ENCODE measurements at places on chromosomes 1 and 21. TPM values are rescaled to one million over a fixed set of nuclear protein-coding genes. Genes with fewer than 3 reads are reported as not detected.
A peak's percentile ranks its signal among the peaks of the same experiment; 100 is the strongest.

DNA sequence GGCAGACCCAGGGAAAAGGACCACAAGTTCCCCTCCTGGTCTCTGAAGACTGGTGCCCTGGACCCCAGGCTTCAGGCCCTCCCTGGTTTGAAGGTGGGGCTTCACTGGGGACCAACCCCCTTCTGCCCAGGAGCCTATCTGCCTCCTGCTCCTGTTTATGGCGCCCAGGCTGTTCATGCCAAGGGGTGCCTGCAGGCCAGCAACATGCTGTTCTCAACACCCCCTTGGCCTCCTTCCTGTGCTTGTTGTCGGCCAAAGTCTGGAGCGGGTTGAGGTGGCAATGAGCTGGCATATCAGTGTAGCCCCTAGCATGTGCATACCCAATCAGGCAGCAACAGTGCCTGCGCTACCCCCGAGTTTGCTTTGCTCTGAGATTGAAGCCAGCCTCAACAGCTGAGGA is 46.3 kb downstream of the ATP6V1G3 start:
- no peak overlapping the region for H3K4me3 ChIP-seq
- H3K27me3 ChIP-seq: no peaks in the 10 kb centered on the region
- H3K27ac ChIP-seq: no peak overlapping the region
- H3K36me3 ChIP-seq: no peaks in the 10 kb centered on the region
- DNase-seq: no peak

DNA sequence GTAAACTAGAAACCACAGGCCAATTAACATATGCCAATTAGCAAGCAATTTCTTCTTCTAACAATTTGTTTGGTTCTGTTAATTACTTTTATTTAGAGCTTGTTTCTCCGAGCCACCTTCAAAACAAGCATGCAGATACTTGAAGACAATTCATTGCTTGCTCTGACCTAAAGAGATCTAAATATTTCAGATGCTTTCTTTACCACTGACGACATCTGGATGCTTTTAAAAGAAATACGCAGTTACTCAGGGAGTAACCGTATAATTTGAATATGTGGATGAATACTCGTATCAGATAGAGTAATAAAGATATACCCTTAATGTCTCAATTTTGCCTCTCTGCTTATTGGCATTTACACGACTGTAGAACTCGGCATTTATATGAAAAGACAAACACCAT is 390.0 kb downstream of the DISC1 start:
- no peak overlapping the region for H3K4me3 ChIP-seq
- no peak for DNase-seq
- no peak overlapping the region for H3K27ac ChIP-seq
- H3K4me1 ChIP-seq: peaks cover 8% of the 10 kb centered on the region
- H3K36me3 ChIP-seq: no peaks in the 10 kb centered on the region
- H3K27me3 ChIP-seq: no peaks in the 10 kb centered on the region

DNA sequence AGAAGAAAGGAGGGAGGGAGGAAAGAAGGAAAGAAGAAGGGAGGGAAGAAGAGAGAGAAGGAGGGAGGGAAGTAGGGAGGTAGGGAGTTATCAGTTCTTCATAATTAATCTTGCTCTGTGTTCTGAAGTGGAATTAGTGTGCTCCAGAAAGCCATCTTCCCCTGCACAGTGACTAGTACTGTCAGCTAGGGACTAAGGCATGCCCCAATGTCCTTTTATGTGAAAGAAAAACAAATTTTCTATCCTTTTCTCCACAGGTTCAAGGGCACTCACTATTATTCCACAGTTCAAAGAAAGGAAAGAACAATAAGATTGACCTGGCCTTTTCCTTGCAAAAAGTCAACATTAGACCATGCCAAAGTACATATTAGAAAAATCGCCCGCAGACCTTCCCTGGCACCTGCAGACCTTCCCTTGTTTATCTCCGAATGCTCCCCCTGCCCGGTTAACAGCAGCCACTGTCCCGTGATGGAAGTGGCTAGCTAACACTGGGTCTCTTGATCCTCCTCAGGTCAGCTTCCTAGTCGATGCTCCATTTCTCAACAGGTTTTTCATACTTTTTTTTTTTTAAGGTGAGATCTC is 107.2 kb upstream of the EDEM3 start:
- H3K27ac ChIP-seq: no peak overlapping the region
- H3K36me3 ChIP-seq: no peaks in the 10 kb centered on the region
- no peak overlapping the region for H3K4me3 ChIP-seq

Gene PALMD
- 43.7 TPM for total RNA-seq

- peaks cover 19% of the 10 kb centered on the region for H3K4me1 ChIP-seq
- no peaks in the 10 kb centered on the region for H3K36me3 ChIP-seq
- peak overlapping the region; percentile 62 for H3K27ac ChIP-seq
- no peaks in the 10 kb centered on the region for H3K27me3 ChIP-seq
- no peak overlapping the region for H3K4me3 ChIP-seq
Measured at GRCh38 chr1:207754974-207755700, 3.3 kb downstream of the CD46 start.

DNA sequence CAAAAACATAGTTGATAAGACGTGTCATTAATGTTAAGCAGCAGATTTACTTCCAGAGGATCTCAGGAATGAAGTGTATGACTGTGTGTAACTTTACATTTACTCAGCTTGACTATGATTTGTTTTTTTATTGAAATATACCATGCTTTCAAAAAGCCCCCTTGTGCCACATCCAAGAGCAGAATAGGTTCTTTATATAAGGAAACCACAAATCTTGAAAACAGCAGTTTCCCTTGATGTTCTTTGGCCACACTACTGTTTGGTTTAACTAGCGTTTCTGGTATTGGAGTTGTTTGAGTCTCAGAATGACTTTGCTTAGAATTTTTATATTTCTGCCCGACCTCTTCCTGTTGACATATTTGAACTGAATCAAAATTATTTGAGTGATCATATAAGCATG is 25.0 kb downstream of the LRRC8C start:
- H3K27ac ChIP-seq: no peak overlapping the region
- peaks cover 7% of the 10 kb centered on the region for H3K4me1 ChIP-seq
- no peak for DNase-seq
- H3K36me3 ChIP-seq: no peaks in the 10 kb centered on the region
- H3K27me3 ChIP-seq: no peaks in the 10 kb centered on the region

Gene CD84
- total RNA-seq: 1.5 TPM

DNA sequence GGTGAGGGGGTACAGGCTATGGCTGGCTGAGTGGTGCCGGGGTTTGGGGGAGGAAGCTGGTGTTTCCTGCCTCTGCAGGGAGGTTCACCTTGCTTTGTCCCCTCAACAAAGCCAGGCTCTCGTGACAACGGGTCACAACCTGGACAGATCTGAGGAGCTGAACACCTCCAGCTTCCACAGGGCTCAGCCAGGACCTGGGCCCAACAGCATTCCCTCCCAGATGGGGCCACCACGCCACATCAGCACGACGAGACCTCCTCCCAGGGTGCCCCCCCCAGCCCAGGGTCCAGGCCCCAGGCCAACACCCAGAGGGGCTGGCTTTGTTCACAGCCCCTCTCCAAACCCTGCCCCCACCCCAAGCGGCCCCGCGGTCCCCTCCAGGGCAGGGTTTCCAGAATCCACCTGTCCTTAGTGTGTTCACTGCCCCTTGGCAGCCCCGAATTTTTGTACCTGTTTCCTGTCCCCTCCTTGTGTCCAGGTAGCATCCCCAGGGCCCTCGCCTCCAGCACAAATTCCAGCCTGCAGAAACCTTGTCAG is 34.7 kb downstream of the UBE2G2 start:
- no peak overlapping the region for H3K4me3 ChIP-seq
- H3K4me1 ChIP-seq: no peaks in the 10 kb centered on the region
- no peak overlapping the region for H3K27ac ChIP-seq
- no peaks in the 10 kb centered on the region for H3K36me3 ChIP-seq

- H3K36me3 ChIP-seq: no peaks in the 10 kb centered on the region
- H3K4me3 ChIP-seq: no peak overlapping the region
- no peaks in the 10 kb centered on the region for H3K27me3 ChIP-seq
- DNase-seq: no peak
Measured at GRCh38 chr21:15826908-15827601, 97.3 kb downstream of the USP25 start.

GRCh38 chr1:8031176-8031785 is 5.2 kb upstream of the ERRFI1 start:
- H3K4me3 ChIP-seq: no peak overlapping the region
- no peaks in the 10 kb centered on the region for H3K36me3 ChIP-seq
- DNase-seq: no peak
- H3K4me1 ChIP-seq: peaks cover 7% of the 10 kb centered on the region
- H3K27ac ChIP-seq: no peak overlapping the region
- H3K27me3 ChIP-seq: no peaks in the 10 kb centered on the region

- no peaks in the 10 kb centered on the region for H3K27me3 ChIP-seq
- H3K4me3 ChIP-seq: no peak overlapping the region
- no peaks in the 10 kb centered on the region for H3K4me1 ChIP-seq
- DNase-seq: no peak
Measured at GRCh38 chr1:102776071-102776470, 332.3 kb downstream of the COL11A1 start.

DNA sequence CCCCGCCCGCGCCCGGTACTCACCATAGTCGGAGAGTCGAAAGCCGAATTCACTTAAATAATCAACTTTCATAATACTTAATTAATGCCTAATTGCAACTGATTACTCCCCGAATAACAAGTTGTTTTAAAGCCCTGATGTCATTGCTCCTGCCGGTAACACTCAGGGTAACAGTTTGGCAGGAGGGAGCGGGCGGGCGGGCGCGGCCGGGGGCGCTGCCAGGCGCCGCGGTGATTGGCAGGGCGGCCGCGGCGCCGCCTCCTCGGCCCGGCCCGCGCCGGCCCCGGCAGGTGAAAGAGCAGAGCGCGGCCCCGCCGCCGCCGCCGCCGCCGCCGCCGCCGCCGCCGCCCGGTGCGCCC is 102.2 kb downstream of the CASZ1 start:
- no peaks in the 10 kb centered on the region for H3K27me3 ChIP-seq
- H3K27ac ChIP-seq: peak overlapping the region; percentile 45
- H3K36me3 ChIP-seq: no peaks in the 10 kb centered on the region
- DNase-seq: no peak
- H3K4me1 ChIP-seq: no peaks in the 10 kb centered on the region

Gene F13B
- total RNA-seq: not detected

- DNase-seq: no peak
- no peaks in the 10 kb centered on the region for H3K36me3 ChIP-seq
- no peak overlapping the region for H3K4me3 ChIP-seq
- H3K27ac ChIP-seq: no peak overlapping the region
- peaks cover 2% of the 10 kb centered on the region for H3K4me1 ChIP-seq
- H3K27me3 ChIP-seq: no peaks in the 10 kb centered on the region
Measured at GRCh38 chr1:44834328-44834727, 8.7 kb downstream of the PTCH2 start.

Measured in ovary (tissue), 10 donors.